ENCODE measurements at places on chromosomes 7 and 10. TPM values are rescaled to one million over a fixed set of nuclear protein-coding genes. Genes with fewer than 3 reads are reported as not detected.

DNA sequence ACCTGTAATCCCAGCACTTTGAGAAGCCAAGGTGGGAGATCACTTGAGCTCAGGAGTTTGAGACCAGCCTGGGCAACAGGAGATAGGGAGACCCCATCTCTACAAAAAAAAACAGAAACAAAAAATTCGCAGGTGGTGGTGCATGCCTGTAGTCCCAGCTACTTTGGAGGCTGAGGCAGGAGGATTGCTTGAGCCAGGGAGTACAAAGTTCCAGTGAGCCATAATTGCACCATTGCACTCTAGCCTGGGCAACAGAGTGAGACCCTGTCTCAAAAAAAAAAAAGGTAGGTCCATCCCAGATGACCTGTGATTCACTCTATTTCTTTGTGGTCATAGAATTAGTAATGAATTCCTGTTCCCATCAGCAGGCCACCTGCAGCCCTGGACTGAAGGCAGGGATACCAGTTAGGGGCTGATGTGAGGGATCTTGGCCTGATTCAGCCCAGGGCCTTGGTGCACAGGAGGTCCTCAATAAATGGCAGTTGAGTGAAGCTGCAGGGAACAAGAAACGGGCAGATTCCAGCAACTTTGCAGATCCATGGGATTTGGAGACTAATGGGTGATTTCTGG lies at the start of gene MYH16:
Gene MYH16, plus strand, starts transcription at position 364 of the 570 bp plus-strand sequence.
- no peak for DNase-seq

DNA sequence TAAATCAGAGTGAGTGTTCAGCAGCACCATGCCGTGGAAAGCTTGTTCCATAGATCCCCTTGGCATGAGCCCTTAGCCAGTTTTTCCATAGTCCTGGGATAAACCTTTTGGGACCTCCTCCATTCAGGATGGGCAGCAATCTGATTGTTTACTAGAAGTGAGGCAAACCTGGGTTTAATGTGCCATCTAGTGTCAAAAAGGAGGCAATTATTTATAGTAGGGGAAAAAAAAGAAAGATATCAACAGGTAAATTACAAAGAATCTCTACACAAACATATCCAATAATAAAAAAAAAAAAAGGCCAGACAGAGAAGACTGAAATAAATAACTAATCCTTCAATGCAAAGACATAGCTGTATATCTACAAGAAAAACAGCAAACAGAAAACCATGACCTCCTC lies 229.0 kb upstream of the STK17A start:
- no peak for DNase-seq

Gene FAM25G
- polyA plus RNA-seq: not detected

Gene DEPP1
- polyA plus RNA-seq: 44.4 TPM
